Vagina (tissue), 2 donors: ENCODE measurements at places on chromosomes 4 and X.

DNA sequence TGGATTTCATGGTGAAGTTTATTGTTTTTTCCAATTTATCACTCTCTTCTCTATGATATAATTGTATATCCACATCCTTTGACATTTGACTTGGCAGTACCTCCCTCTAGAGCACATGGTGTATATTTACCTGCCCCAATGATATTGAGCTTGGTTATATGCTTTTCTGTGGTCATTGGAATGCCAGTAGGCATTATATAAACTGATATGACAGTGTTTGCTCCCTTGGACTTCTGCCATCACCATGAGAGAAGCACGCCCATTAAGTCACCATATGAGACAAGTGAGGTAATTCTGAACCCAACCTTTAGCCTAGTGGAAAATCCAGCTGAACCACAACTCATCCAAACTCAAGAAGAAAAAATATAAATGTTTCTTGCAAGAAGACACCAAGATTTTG is 2761.5 kb downstream of the ARAP2 start:
- no peak for DNase-seq

- no peak for DNase-seq
These were observed 65.6 kb downstream of the RAB40A start for GRCh38 chrX:103453655-103454054.

- no peak for DNase-seq
These were observed 69.8 kb downstream of the JADE1 start for GRCh38 chr4:128879283-128879682.

DNA sequence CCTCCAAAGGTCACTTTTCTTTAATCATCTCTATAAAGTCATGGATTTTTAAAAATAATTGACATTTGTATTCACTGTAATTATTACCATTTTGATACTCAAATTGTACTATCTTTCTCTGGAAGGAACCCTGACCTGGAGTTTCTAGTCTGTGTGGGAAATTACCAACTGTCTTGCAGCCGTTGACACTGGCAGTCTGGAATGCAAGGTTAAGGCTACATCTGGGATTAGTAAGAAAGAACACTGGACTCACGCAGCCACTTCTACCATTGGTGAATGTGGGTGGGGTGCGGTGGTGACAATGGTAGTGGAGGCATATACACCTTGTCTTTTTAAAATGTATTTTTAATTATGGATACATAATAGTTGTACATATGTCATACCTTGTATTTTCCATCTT is 40.9 kb downstream of the EGF start:
- no peak for DNase-seq

- DNase-seq = no peak
These were observed 112.1 kb downstream of the CDKL5 start for GRCh38 chrX:18537524-18537923.

DNA sequence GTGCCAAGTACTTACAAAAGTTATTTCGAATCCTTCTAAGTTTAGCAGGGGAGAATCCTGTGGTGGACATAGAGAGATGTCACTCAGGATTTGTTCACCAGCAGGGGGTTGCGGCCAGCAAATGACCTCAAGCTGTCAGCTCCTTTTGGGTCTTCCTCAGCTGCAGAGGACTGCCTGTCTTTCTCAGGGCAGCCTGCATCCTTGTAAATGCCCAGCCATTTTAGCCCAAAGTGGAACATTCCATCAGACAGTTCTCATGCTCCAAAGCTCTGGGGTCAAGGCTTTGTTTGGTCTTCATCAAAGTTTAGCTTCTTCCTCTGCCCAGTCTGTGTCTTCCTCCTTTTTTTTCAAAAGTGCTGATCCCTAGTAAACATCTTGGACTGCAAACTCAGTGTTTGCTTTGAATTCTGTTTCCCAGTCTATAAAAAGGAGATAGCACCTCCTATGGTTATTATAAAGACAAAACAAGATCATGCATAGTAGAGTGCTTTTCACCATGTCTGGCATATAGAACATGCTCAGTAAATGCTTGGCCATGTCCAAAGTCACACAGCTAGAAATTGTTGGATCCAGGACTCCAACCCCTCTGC is 156.4 kb upstream of the GATB start:
- DNase-seq = no peak

DNA sequence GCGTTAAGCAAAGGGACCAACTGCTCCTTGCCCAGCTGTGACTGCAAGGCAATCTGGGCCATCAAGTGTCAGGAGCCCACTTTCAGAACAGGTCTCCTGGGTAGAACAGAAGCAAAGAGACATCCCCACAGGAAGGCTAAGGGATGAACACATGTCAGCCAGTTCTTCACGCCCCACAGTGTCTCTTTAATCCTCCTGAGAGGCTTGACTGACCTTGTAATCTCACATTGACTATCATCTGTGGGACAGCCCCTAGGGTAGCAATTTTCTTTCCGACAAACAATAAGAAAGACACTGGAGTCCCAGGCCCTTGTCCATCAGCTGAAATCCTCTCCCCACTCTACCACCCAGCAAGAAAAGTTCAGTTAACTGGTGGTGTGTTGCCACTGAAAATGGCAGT is 1.0 kb downstream of the CHRDL1 start:
- DNase-seq = no peak

DNA sequence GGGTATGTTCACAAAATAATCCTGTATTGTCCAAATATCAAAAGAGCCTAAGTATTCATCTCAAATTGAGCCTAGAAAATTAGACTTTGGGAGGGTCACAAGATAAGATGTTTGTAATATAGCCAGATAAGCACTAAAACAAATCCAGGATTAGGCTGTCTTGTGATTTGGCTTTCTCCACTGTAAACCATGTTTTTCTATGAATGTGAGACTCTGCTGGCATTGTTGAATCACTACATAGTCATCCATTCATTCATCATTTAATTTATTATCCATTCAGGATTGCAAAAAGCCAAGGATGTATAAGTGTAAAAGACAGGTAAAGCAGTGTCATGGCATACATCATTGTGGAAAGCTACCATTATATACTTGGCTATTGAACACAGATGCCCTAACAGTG is 148.0 kb downstream of the GRID2 start:
- DNase-seq = no peak
